ENCODE measurements at places on chromosomes 13 and 19. TPM values are rescaled to one million over a fixed set of nuclear protein-coding genes. Genes with fewer than 3 reads are reported as not detected.

- peak overlapping the region; percentile 79 for H3K4me3 ChIP-seq
- H3K27ac ChIP-seq, result peak overlapping the region; percentile 97
- DNase-seq, result no peak
- peaks cover 6% of the 10 kb centered on the region for H3K36me3 ChIP-seq
- H3K27me3 ChIP-seq, result peaks cover 3% of the 10 kb centered on the region
These were observed 5.1 kb upstream of the FLT3LG start for GRCh38 chr19:49468746-49469447.

DNA sequence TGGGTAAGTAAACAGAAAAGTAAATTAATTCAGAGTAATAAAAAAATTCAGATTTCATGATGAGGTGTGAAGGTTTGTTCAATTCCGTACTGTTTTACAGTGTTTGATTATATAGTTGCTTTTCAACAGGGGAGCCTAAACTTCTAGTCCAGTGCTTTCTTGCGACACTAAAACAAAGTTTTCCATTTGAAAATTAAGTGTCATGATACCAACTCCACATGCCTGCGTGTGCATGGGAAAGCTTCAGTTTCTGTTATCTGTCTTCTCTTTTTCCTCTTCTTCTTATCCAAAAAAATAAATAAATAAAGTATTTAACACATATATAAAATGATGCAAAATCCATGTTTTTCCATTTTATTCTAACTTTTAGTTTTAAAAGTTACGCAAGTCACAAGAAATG is 165.3 kb downstream of the DACH1 start:
- H3K4me3 ChIP-seq, result no peak overlapping the region
- peaks cover 4% of the 10 kb centered on the region for H3K36me3 ChIP-seq
- no peak overlapping the region for H3K27ac ChIP-seq
- no peaks in the 10 kb centered on the region for H3K27me3 ChIP-seq

- H3K4me1 ChIP-seq, result peaks cover 10% of the 10 kb centered on the region
- no peak overlapping the region for H3K27ac ChIP-seq
- no peaks in the 10 kb centered on the region for H3K36me3 ChIP-seq
- no peak overlapping the region for H3K4me3 ChIP-seq
- DNase-seq, result no peak
- H3K27me3 ChIP-seq, result peaks cover 36% of the 10 kb centered on the region
These were observed 3.8 kb downstream of the SCN1B start for GRCh38 chr19:35034005-35034502.

GRCh38 chr19:11949201-11949600 is 15.6 kb upstream of the ZNF763 start:
- no peak overlapping the region for H3K27ac ChIP-seq
- H3K4me1 ChIP-seq, result no peaks in the 10 kb centered on the region
- peak overlapping the region; percentile 10 for H3K4me3 ChIP-seq

DNA sequence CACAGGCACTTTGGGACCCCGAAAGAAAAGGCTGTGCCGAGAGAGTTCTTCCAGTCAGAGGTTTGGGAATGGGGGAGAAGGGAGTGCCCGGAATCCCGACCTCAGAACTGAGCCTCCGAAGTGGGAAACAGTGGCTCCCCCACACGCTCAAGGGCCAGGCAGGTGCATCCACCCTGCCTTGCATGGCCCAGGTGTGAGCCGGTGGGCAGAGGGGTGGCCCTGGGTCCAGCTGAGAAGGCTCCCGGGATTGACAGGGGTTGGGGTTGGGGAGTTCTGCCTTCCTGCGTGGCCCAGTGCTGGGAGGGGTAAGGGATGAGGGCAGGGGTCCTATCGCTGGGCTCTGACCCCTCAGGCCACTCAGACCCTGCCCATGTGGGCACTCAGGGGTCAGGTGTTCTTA is 163.5 kb upstream of the TUBA3C start:
- DNase-seq, result no peak
- H3K27me3 ChIP-seq, result no peaks in the 10 kb centered on the region
- H3K4me3 ChIP-seq, result no peak overlapping the region
- H3K27ac ChIP-seq, result no peak overlapping the region

GRCh38 chr19:51127755-51128154 is 3.0 kb downstream of the SIGLEC9 start:
- no peaks in the 10 kb centered on the region for H3K36me3 ChIP-seq
- DNase-seq, result no peak
- H3K27me3 ChIP-seq, result peaks cover 16% of the 10 kb centered on the region
- H3K4me3 ChIP-seq, result no peak overlapping the region
- H3K4me1 ChIP-seq, result peaks cover 4% of the 10 kb centered on the region

- peaks cover 35% of the 10 kb centered on the region for H3K4me1 ChIP-seq
- H3K27me3 ChIP-seq, result peaks cover 14% of the 10 kb centered on the region
- no peaks in the 10 kb centered on the region for H3K36me3 ChIP-seq
These were observed 78.9 kb downstream of the TEX26 start for GRCh38 chr13:31011193-31011860.

RFPL4A gene
- not detected for total RNA-seq

RASGRP4 gene
- not detected for total RNA-seq

CYP4F3 gene
- total RNA-seq, result 0.40 TPM

PLVAP gene
- total RNA-seq, result not detected

SMIM24 gene
- 7.0 TPM for total RNA-seq

Measured in type B pancreatic cell (in vitro differentiated cells).